ENCODE measurements at places on chromosomes 12 and 14.

DNA sequence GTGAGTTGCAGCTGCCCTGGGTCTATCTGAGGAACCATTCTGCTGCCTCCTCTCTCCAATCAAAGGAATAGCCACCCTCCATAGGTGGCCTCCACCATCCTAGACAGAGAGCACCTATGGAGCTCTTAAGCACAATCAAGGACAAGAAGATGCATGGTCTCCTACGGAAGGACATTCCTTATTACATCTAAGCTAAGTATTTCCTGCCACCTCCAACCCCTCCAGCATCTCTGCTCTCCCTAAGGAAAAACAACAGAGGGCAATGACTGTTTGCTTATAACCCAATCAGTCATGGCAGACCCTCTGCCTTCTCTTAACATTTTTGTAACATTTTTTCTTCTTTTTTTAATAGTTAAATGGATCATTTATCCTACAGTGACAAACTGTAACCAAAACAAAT lies 14.8 kb upstream of the OR6J1 start:
- DNase-seq: no peak

DNA sequence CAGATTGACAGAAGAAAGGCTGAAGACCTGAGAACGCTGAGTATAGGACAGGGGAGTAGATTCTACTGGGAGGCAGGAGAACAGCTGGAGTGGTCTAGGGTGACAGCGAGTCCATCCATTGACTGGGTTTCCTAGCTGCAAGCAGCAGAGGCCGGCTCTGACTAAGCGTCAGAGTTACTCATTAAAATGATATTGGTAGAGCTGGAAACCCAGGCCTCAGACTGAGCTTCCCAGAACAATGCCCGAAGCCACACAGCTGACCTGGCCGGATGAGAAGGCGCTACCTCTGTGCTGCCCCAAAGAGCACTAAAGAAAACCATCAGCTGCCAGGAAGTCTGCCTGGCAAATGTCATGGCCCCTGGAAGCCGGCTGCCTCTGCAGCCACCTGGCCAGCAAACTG lies 78.5 kb upstream of the FZD10 start:
- DNase-seq: no peak

GRCh38 chr12:69925291-69925690 lies 100.3 kb downstream of the MYRFL start:
- DNase-seq: no peak

- DNase-seq: no peak
Measured at GRCh38 chr12:44464180-44464579, 411.9 kb downstream of the NELL2 start.

DNA sequence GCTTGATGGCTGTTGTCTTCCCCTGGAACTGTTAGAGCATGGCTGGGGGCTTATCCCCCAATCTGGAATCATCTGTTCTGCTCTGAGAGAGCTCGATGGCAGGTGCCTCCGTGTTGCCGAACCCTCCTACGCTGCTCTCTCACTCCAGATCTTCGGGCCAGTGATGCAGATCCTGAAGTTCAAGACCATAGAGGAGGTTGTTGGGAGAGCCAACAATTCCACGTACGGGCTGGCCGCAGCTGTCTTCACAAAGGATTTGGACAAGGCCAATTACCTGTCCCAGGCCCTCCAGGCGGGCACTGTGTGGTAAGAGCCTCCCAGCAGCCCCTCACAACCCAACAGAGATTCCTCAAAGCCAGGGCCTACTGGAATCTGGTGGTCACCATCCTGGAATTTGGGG lies 33.0 kb downstream of the ALDH2 start:
- no peak for DNase-seq

GRCh38 chr14:70567791-70568190 lies 32.7 kb downstream of the MED6 start:
- DNase-seq: no peak

- DNase-seq: no peak
Measured at GRCh38 chr14:47541662-47542061, 133.7 kb downstream of the MDGA2 start.

GRCh38 chr12:69884386-69884785 lies 59.4 kb downstream of the MYRFL start:
- no peak for DNase-seq

GRCh38 chr12:1865284-1865866 lies 45.0 kb downstream of the LRTM2 start:
- no peak for DNase-seq

All from dorsolateral prefrontal cortex (tissue), 122 donors.